Hypothalamus (tissue), 51 donors: ENCODE measurements at places on chromosomes 13 and 19.
A peak's percentile ranks its signal among the peaks of the same experiment; 100 is the strongest.

DNA sequence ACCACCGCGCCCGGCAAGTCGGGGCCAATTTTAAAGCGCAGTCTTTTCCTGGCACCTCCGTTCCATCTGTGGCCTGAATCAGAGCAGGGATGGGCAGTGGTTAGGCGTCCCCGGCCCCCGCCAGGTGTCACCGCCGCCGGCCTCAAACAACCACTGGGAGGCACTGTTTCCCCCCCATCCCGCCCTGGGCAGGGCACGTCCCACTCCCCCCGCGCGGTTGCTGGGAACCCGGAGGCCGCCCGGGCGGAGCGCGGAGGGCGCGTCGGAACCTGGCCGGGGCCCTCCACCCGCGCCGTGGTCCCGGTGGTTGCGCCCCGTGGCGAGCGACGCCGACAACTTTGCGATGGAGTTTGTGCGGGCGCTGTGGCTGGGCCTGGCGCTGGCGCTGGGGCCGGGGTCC is at the start of gene GRIN3B:
TSS of gene GRIN3B (plus strand) at position 325 of the 400 bp plus-strand sequence. CDS start at position 344, 19 bp downstream.
- DNase-seq: no peak

- no peak for DNase-seq
Observed at GRCh38 chr19:23118400-23118799, 1.6 kb downstream of the ZNF730 start.

- peak; percentile 58 for DNase-seq
Observed at GRCh38 chr19:4638828-4639530, at the start of gene TNFAIP8L1. Gene TNFAIP8L1 (plus strand): TSS chr19:4639516. CDS start chr19:4651870, 12,354 bp downstream.

- no peak for DNase-seq
Observed at GRCh38 chr13:90185734-90186133, 1161.8 kb upstream of the MIR17HG start.

DNA sequence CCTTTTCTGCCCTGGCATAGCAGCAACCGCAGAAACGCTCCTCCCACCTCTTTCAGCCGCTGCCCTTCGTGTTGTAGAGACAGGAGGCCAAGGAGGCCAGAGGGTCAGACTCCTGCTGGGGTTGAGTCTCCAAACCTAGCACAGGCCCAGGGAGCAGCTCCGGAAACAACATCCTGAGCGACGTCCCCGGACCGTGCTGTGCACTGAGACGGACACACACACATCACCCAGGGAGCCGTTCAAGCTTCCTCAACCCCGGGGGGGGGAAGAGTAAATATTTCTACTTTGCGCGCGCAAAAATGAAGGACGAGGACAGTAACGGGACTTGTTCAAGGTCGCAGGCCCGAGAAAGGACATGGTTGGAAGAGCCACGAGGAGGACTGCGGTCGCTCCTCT is 657 bp downstream of the ZNF550 start:
- DNase-seq: peak; percentile 1

- no peak for DNase-seq
Observed at GRCh38 chr13:42041011-42041683, 7.3 kb upstream of the DGKH start.

- DNase-seq: peak; percentile 18
Observed at GRCh38 chr19:3665681-3666544, 34.4 kb downstream of the PIP5K1C start.

- DNase-seq: no peak
Observed at GRCh38 chr13:100610391-100611347, 22.1 kb upstream of the GGACT start.

- no peak for DNase-seq
Observed at GRCh38 chr13:19845758-19846157, 17.7 kb downstream of the ZMYM5 start.

GRCh38 chr13:64327505-64328194 is 2902.5 kb downstream of the PCDH9 start:
- DNase-seq: no peak

GRCh38 chr19:13839938-13840304 is 37.0 kb upstream of the NANOS3 start:
- no peak for DNase-seq

- DNase-seq: no peak
Observed at GRCh38 chr13:74870865-74871264, 611.1 kb downstream of the TBC1D4 start.

- DNase-seq: no peak
Observed at GRCh38 chr13:74000876-74001275, 133.3 kb downstream of the KLF12 start.

DNA sequence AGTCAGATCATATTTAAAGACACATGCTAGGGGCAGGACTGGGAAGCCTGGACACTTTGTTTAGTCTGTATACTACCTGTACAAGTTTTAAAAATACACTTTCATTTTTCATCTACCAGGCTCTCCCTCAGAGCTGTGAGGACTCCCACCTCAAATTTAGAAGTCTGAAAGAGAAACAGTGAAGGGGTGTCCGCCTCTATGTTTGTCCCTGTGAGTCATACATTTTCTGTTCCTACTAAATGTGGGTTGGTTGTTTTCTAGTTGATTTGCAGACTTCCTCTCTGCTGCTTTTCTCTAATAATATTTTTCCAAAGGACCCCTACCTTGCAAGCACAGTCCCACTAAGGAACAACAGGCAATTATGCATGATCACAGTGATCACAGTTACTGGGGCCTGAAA is 110.5 kb downstream of the ENOX1 start:
- no peak for DNase-seq

DNA sequence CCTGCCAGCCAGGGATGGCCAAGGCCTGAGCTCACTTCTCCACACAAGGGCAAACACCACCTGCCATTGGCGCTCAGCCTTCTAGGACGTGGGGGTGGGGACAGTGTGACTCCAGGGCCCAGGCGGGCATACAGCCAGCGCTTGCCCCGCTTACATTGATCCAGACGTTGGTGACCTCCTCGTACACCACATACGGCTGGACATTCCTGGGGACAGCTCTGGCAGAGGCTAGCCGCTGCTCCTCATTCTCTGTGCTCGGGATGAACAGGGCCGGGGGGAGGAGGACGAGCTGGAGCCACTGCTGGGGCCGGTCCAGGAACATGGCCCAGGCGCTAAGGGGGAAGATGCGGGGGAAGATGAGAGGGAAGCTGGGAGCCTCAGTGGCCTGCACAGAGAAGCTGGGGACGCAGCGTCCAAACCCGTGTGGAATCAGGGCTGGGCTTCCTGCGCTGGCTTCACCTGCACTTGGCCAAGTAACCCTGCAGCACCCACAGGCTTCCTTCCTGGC is 25.1 kb upstream of the MYDGF start:
- peak; percentile 15 for DNase-seq

GRCh38 chr19:6273701-6274601 is 5.8 kb downstream of the MLLT1 start:
- DNase-seq: peak; percentile 23

GRCh38 chr13:110535526-110535925 is 26.0 kb downstream of the RAB20 start:
- no peak for DNase-seq

GRCh38 chr13:78398743-78399410 is 204.5 kb downstream of the POU4F1 start:
- no peak for DNase-seq

DNA sequence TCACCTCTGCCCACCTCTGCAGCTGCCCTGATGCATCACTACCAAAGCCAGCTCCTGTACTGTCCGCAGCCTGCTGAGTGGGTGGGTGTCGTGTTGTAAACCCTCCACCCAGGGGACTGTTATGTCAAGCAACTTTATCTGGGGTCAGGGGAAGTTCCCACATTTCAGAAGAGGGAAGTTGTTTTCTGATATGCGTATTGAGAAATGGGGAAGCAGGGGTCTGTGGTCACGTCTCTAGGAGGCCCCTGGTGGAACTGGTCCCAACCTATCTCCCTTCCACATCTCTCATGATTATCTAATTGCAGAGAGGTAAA is 31.2 kb downstream of the CLEC17A start:
- DNase-seq: no peak

DNA sequence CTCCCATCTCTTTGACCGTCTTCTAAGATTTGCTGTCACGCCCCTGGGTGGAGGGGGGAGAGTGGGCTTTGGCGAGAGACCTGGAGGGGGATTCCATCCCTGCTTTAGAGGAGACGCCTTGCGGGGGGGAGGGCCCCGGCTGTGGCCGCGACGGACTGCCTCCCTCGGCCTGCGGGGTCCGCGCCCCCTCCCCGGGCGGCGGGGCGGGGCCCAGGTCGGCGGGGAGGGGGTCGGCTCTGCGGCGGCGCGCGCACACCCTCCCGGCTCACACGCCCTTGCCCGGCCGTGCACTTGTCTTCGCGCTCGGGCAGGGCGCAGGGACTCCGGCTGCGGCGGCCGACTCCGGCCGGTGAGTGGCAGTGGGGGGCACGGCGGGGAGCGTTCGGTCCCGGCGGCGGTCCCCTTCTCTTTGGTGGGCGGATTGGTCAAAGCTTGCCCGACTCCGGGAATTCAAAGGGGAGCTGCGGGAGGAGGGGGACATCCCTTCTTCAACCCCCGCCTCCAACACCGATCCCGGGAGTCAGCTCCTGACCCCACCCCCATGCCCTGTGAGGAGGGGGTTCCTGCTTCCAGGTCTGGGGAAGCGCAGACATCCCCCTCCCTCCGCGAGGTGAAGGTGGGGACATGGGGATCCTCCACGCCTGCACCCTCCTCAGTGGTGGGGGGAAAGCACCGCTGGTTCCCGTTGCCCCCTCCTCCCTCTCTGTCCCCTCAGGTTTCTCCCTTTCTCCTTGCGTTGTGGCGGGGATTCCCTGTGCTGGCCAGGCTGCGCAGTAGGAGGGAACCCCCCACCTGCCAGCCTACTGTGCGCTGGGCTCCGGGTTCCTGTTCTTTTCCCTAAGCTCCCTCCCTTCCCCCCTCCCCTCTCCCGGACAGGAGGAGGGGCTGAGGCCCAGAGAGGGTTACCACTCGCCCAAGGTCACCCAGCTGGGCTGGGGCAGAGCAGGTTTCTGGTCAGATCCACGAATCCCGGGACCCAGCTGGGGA is 14.6 kb upstream of the KCNN1 start:
- no peak for DNase-seq

DNA sequence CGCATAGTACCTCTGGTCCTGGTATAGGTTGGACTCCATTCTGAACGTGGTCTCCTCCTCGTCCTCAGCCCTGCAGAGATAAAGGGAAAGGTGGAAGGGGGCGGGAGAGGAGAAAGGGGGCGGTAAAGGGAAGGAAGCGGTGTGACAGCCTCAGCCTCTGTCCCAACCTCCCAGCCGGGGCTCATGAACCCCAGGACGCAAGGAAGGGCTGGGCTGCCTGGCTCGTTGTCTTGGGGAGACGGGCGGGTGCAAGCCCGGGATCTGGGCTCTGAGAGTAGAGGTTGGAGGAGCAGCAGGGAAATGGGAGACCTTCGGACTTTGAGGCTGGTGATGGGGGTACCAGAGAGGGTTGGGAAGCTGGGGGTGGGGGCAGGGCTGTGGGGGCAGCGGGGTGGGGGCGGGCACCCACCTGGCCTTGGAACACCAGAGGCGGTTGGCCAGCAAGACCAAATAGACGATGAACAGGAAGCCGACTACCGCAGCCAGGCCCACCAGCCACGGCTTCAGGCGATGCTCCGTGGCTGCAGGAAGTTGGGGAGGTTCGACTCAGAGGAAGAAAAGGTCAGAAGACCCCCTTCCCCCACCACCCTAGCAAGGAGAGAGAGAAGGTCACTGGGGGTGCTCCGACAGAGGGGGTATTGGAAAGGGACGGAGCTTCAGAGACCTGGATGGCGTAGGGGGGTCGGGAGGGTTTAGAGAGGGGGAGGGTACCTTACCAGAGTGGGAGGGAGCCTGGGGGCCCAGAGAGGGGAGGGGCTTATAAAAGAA is 1.7 kb downstream of the SMIM24 start:
- no peak for DNase-seq

- no peak for DNase-seq
Observed at GRCh38 chr19:54431255-54431838, 16.1 kb downstream of the TTYH1 start.

GRCh38 chr19:3575260-3575741 is 2.6 kb downstream of the HMG20B start:
- no peak for DNase-seq

DNA sequence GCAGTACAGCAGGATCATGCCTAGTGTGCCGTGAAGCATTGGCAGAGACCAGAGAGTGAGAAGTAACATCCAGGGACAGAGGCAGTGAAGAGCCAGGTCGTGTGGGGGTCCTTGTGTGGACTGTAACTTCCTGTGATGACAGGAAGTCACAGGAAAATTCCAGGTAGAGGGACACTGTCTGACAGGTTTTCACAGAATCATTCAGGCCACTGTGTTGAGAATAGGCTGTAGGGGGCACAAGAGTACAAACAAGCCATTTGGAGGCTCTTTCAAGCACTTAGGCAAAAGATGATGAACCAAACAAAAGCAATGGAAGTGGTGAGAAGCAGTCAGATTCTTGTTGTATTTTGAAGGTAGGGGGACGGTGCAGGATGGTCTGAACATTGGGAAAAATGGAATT is 46.4 kb downstream of the N4BP2L1 start:
- no peak for DNase-seq

DNA sequence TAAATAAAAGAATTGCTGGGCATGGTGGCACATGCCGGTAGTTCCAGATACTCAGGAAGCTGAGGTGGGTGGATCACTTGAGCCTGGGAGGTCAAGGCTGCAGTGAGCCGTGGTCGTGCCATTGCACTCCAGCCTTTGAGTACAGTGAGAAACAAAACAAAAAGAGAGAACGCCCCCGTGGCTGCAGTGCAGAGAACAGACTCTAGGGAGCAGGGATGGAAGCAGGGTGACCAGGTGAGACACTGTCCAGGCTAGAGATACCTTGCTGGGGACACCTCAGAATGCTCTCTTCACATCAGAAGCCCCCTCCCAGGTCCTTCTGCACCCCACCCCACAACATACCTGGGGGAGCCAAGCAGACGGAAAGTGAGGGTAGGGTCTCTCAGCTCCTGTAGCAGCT is 24.8 kb downstream of the MAP4K1 start:
- no peak for DNase-seq

DNA sequence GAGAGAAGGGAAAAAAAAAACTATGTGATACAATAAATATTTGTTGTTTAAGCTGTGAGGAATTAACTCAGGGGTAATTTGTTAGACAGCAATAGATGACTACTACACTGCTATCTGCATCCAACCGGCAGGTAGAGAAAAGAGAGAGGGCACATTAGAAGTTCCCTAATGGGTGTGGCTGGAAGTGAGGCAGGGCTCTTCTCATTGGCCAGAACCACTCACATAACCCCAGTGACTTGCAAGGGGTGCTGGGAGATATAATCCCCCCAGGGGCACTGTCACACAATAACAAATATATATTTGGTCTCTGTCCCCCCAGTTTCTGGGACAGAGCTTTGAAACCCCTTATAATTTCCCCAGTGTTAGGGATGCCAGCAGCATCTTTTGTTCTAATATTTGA is 24.3 kb downstream of the FGF21 start:
- DNase-seq: no peak

DNA sequence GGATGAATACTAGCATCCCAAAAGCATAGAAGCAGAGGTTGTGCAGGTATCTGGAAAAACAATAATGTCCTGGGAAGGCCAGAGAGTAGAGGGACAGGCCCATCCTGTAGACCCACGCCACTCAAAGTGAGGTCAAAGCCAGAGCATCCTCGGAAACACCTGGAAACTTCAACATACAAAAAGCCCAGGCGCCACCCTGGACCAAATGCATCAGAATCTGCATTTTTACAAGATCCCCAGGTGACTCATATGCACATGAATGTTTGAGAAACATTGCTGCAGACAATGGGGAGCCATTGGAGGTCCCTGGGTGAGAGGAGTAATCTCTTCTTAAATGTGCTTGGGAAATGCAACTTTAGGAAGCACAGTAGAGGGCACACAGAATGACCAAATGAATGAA is 684.1 kb downstream of the DIAPH3 start:
- no peak for DNase-seq
